Left ventricle myocardium superior (tissue), 1 donor: ENCODE measurements at places on chromosomes 6 and 20. TPM values are rescaled to one million over a fixed set of nuclear protein-coding genes. Genes with fewer than 3 reads are reported as not detected.
A peak's percentile ranks its signal among the peaks of the same experiment; 100 is the strongest.

Gene OR2H2
- not detected for total RNA-seq

DNA sequence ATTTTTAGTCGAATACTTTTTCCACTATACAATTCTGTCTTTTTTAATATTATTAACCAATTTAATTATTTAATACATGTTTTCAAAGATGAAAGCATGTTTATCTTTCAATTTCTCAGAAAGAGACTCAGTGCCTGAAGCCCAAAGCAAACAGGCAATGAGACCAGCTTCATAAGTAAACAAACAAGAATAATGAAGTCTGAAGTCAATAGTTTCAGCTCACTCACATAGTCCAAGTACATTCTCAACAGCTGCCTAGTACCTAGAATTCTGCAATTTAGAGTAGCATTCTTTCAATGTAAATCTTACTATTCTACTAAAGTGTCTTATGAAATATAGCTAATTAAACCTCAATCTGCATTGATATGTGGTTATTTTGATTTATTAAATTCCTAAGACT, 626.5 kb upstream of the NRSN1 start:
- no peak for DNase-seq

GRCh38 chr6:28648035-28648877, 122.6 kb downstream of the GPX5 start:
- DNase-seq = no peak

DNA sequence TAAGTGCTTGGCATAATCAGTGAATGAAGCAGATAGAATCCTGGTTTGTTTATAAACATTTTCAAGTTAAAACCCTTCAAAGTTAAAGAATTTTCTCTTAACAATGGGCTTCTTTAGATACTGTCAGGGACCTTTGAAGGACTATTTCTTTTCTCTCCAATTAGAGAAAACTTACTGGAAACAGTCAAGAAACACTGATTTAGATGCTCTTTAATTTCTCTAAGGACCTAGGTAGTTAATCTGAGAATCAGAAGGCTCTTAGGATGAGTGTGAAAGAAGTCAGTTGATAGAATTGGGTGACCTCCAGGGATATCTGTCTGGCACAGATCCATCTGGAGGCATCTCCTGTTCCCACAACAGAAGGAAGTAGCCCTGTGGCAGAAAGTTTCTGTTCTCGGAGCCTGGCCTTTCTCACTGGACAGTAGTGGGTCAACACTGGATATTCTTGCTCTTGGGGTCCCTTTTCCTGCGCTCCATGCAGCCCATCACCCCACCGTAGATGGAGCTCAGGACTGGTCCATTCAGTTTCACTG, 22.5 kb downstream of the KIAA0408 start:
- DNase-seq = no peak

DNA sequence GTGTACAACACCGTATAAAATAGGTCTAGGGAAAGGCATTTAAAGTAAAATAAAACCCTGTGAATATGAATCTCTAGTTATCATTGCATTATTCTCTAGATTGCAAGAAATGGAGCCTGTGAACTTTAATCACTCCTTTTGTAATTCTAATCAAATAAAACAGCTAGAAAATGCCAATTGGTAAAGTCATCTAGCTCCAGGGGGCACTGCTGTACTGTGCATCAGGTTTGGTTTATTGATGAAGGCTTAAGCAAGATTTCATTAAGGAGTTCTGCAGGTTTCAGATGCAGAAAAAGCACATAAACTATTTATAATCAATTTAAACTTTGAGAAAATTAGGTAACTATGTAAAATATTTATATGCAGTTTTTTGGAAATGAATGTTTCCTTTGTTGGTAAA, 645.0 kb downstream of the PHF3 start:
- DNase-seq = no peak

DNA sequence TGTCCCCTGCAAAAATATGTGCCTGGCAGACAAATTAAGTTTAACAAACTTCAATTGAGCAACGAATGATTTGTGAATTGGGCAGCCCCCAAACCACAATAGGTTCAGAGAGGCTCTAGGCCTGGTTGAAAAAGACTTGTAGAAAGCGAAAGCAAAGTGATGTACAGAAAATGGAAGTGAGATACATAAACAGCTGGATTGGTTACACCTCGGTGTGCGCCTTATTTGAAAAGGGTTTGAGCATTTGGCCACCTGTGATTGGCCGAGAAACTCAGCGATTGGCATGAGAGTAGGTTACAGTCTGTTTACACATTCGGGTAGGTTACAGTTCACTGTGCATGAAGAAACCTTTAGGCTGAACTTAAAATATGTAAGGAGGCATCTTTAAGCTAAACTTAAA, 136.9 kb downstream of the CD83 start:
- no peak for DNase-seq

DNA sequence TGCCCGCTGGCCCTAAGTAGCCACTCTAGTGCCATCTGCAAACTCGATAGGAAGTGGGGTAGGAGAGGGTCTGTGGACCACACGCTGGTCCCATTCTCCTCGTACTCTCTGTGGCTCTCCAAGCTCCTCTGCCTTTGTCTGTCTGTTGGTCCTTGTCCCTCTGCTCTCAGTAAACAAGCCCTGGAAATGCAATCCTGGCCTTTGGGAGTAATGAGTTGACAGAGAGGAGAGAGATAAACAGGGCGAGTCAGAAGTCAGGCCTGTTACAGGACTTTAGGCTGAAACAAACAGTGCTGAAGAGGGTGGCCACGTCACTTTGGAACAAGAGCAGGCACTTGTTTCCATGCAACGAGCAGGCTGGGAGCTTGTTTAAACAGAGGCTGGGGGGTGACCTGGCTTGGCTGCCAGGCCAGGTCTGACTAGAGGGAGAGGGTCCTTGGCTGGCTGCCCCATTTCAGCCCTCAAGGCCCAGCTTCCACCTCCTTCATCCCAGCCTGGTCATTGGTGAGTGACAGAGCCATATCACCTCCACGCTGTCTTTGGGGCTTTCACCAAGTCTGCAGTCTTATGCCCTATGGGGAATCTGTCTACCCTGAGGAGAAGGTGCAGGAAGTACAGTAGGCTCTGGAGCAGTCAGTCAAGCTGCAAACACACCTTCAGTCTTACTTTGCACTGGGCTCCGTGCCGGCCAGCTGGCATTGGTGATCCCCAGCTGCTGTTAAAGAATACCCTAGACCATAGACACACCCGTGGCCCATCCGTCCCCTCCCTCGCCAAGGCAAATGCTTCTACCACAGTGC, 22.6 kb downstream of the FOXP4 start:
- no peak for DNase-seq

Gene C20orf204
- 0.35 TPM for total RNA-seq

GRCh38 chr20:50274570-50275430, 84.2 kb downstream of the CEBPB start:
- DNase-seq = peak; percentile 83

- DNase-seq = no peak
Observed at GRCh38 chr6:21438237-21438985, 155.1 kb upstream of the SOX4 start.

Gene MAK
- 0.07 TPM for total RNA-seq

DNA sequence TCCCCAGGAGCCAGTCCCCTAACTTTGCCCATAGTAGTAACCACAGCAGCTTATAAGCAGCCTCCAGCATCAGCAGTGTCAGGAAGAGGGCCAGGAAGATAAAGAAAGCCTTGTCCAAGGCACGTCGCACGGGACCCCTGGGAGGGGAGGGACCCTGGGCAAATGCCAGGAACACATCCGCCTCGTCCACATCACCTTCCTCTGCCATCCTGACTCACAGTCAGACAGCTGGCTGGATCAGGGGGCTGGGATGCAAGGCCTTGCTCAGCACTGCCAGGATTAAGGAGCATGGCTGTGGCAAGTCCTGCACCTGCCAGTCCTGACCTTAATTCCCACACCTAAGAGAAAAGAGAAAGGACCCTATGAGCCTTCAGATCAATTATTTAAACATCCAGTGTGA, 11.5 kb upstream of the ZBTB22 start:
- no peak for DNase-seq

Gene LAMA4
- total RNA-seq = 50.6 TPM

Gene ZC3H12D
- 0.42 TPM for total RNA-seq

DNA sequence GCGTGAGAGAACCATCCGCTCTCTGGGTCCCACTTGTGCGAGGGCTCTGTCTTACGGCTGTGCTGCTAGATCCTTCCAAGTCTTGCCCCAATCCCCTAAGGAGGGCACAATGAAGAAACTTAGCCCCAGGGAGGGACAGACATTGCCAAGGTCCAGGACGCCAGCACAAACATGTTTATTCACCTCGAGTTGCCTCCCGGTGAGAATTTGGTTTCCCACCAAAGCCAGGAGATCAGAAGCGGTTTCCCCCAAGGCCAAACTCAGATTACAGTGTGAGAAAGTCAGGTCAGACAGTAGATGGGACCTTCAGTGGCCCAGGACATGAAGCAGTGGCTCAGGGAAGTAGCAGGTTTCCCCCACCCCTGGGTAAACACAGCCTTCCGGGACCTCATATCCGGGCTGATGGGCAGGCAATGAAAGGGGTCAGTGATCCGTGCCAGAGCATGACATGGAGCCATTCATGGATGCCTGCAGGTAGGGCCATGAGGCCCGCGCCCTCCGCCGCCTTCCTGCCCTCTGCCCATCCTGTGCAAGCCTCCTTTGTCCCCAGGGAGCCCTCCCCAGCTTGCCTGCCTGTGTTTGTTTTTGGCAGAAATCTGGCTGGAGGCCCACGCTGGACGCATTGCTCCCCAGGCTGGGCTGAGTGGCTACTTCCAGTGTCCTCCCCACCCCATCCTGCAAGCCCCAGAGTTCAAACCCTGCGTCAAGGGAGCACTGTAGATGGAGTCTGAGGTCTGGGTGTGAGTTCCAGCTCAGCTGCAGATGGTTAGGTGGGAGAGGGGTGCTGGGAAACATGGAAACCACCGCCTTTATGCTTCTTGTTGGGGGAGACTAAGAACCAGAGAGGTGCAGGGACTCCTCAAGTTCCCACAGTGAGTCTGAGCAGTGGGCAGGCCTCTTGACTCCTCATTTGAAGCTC, 2.0 kb downstream of the BPIFB2 start:
- no peak for DNase-seq

Gene DUSP15
- total RNA-seq = 4.0 TPM

Gene FAM83C
- not detected for total RNA-seq

DNA sequence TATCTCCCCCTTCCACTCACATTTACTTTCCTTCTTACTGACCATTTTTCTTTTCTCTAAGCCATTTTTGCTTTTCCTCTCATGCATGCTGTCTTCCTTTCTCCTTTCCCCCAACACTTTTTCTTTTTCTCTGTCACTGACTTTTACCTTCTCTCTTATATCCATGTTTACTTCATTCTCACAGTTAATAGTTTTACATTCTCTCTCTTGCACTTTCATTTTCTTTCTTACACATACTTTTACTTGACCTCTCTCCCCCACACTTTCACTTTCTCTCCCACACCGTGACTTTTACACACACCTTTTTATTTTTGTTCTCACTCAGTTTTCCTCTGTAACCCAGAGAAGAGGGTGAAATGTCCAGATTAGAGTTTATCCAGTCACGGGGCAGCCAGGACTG, 636.3 kb downstream of the PTPRT start:
- DNase-seq = no peak

Gene TUBB1
- 0.30 TPM for total RNA-seq

GRCh38 chr6:111580826-111581505, 24.7 kb downstream of the TRAF3IP2 start:
- DNase-seq = no peak

Gene GLP1R
- total RNA-seq = 11.6 TPM

Gene HAO1
- not detected for total RNA-seq

- DNase-seq = no peak
Observed at GRCh38 chr6:43977404-43978111, 149.7 kb downstream of the MRPL14 start.

GRCh38 chr20:13863244-13863643, 78.4 kb downstream of the NDUFAF5 start:
- no peak for DNase-seq

GRCh38 chr6:148893073-148893472, 146.2 kb downstream of the UST start:
- DNase-seq = no peak

- peak; percentile 58 for DNase-seq
Observed at GRCh38 chr20:2751878-2752566, 48.4 kb downstream of the CPXM1 start.

GRCh38 chr20:32507998-32508774, 76.9 kb downstream of the NOL4L start:
- DNase-seq = no peak

Gene ZC2HC1B
- not detected for total RNA-seq

Gene PARD6B
- total RNA-seq = 7.1 TPM

Gene MYB
- 0.15 TPM for total RNA-seq

GRCh38 chr6:49744259-49744658, at the start of gene CRISP3:
Gene CRISP3 (minus strand): TSS chr6:49744388. CDS start chr6:49744367, 21 bp downstream.
- no peak for DNase-seq

- DNase-seq = no peak
Observed at GRCh38 chr6:13865141-13865540, 50.8 kb upstream of the MCUR1 start.

DNA sequence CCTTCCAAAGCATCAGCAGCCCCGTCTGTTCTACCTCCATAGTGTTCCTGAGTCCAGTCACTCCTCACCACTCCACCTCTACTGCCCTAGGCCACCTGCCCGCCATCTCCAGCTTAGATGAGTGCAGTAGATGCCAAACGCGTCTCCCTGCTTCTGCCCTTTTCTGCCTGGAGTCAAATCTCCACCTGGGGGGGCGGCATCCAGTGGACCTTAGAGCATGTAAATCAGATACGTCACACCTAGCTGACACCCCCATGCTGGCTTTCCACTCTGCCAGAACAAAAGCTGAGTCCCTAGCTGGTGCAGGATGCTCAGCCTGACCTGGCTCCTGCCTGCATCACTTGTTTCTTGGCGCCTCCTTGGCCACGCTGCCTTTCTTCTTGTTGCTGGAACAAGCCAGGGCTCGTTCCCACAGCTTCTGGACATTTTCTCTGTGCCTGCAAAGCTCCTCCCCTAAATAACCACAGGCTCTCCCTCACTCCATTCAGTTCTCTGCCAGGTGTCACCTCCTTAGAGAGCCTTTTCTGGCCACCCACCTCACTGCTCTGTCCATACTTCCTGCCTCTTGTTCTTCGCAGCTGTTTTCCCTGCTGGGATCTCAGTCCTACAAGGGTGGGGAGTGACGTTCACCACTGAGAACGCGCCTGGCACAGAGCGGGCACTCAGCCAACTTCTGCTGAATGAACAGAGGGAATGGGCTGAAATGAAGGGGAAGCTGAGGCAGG, 5.8 kb downstream of the DDR1 start:
- DNase-seq = no peak

Gene PAX1
- not detected for total RNA-seq
